ENCODE measurements at places on chromosomes 5 and 9.

DNA sequence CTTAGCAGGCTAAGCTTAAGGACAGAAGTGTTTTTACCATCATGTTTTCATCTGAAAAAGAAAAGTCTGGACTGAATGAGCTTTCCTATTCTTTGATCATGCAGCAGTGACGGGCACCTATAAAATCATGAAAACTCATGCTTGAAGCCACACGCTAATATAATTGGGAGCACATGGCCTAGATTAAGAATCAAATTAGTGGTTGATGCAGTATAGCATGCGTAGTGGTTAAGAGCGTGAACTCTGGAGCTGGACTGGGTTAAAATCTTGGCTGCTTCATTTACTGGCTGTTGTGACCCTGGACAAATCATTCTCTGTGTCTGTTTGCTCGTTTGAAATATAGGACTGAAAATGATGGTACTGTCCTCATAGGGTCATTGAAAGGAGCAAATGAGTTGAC lies 49.9 kb upstream of the IL13 start:
- DNase-seq = no peak

DNA sequence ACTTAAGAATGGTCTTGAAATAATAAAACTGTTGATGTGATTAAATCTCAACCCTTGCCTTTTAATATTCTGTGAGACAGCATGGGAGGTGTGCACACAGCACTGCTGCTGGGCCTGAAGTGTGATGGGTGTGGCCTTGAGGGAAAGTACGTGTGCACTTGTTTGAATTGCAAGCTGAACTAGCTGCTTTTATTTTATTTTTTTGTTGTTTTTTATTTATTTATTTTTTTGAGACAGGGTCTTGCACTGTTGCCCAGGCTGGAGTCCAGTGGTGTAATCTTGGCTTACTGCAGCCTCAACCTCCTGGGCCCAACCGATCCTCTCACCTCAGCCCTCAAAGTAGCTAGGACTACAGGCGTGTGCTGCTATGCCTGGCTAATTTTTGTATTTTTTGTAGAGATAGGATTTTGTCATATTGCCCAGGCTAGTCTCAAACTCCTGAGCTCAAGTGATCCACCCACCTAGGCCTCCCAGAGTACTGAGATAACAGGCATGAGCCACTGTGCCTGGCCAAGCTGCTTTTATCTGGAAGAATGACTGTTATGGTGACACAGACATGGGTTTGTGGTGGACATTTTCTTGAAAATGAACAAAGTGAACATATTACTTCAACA lies 58.9 kb downstream of the GPR107 start:
- no peak for DNase-seq

DNA sequence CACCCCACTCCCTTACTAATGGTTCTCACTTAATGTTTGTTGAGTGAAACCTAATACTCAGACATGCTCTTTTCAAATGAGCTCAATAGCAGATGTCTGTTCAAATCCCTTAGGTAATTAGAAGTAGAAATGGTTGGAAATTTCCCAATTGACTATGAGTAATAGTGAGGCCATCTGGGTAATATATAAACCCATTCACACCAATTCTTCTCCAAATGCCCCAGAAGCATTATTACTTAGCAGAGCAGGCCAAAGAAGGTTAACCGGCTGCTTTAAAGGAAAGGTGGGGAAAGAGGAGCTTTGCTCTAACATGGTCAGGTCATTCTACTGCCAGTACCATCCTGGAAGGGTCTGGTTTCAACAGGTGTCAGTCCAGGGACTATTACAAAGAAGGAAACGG lies 119.5 kb upstream of the MTAP start:
- no peak for DNase-seq

- DNase-seq = no peak
These were observed 342.0 kb downstream of the MLLT3 start for GRCh38 chr9:20280330-20280729.

DNA sequence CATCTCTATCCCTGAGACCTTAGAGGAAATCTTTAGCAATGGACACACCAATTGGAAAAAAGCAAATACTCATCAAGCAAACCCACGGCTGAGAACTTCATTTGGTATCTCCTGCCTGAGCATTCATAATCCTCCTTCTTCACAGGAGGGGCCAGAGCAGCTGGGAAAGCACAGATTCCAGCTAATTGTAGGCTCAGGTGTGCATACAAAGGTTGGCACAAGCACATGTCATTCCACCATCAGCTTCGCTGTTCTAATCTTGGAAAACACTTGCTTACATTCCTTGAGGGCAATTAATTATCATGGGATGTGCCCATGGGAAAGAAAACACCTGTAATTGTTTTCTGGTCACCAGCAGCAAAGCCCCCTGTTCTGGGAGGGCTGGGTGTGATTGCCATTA lies 376.6 kb downstream of the SPOCK1 start:
- DNase-seq = no peak

DNA sequence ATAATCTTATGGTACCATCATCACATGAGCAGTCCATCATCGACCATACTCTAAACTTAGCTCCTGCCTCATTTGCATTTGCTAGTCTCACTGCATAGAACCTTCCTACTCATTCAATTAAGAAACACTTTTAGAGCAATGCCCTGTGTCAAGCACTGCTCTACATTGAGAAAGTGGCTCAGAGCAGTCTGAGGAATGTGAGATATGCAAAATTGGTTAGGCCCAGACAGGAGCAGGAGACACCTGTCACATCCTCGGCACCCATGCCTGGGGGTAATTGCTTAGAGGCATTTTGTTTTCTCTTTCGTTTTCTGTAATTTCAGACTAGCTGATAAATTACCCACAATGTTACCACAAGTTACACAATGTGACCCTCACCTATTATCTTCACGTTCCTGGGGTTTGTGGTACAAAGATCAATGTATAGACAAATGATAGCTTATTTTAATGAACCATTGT lies 4.9 kb upstream of the RARS1 start:
- no peak for DNase-seq

GRCh38 chr5:74075501-74076484 lies 449.8 kb downstream of the ARHGEF28 start:
- no peak for DNase-seq

DNA sequence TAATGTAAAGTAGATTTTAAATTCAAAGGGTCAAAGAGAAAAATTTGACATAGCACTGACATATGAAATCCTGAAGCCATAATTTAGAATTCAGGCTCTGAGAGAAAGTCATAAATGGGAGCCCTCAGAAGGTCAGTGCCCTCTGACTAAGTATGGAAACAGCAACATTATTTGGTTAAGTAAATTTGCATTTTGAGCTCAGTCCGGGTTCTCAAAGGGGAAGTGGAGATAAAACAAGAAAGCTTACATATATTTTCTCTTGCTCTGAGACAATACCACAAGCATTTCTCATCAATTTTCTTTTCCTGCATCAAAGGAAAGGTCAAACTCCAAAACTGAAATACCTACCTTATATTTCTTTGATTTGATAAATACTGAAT lies 348.0 kb downstream of the SEMA5A start:
- DNase-seq = no peak

- no peak for DNase-seq
These were observed 819 bp downstream of the ADRA1B start for GRCh38 chr5:159916841-159917761.

DNA sequence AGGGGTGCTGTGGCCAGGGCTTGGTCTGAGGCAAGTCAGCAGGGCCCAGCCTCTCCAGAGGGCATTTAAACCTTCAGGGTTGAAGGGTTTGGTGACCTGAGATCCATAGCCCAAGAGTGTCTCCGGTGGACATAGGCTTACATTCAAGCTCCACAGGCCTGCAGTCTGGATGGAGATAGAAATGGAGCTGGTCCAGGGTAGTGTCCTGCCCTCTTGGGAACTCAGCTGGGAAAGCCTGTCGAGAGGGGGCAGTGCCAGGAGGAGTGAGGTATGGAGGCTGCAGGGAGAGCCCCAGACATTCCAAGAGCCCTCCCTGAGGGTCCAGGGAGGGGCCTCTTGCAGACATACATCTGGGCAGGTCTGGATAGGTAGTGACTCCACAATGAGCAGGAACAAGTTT lies 177.0 kb upstream of the MVB12B start:
- no peak for DNase-seq

GRCh38 chr9:126699401-126699881 lies 85.7 kb downstream of the LMX1B start:
- no peak for DNase-seq

DNA sequence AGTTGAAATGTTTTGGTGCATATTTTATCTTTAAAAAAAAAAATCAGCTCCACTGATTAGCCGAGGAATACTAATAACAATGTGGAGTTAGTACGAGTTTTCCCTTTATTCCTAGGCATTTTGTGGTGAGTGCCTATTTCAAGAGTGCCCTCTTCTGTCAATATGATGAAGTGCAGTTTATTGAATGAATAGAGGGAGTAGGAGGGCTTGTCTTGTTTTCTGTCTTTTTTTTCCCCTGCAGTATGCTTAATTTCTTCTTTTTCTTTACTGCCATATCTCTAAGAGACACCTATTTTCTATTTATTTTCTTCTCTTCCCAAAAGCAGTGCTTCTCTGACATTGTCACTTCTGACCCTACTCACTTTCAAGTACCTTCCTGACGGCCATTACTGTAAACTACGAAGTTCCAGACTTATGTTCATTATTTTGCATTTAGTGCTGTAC lies 169.6 kb upstream of the PITX1 start:
- no peak for DNase-seq

GRCh38 chr9:135506327-135507103 lies 6.0 kb downstream of the MRPS2 start:
- no peak for DNase-seq

GRCh38 chr5:144691936-144692335 lies 521.3 kb downstream of the KCTD16 start:
- DNase-seq = no peak

- no peak for DNase-seq
These were observed 20.2 kb downstream of the TLN1 start for GRCh38 chr9:35711501-35712428.

DNA sequence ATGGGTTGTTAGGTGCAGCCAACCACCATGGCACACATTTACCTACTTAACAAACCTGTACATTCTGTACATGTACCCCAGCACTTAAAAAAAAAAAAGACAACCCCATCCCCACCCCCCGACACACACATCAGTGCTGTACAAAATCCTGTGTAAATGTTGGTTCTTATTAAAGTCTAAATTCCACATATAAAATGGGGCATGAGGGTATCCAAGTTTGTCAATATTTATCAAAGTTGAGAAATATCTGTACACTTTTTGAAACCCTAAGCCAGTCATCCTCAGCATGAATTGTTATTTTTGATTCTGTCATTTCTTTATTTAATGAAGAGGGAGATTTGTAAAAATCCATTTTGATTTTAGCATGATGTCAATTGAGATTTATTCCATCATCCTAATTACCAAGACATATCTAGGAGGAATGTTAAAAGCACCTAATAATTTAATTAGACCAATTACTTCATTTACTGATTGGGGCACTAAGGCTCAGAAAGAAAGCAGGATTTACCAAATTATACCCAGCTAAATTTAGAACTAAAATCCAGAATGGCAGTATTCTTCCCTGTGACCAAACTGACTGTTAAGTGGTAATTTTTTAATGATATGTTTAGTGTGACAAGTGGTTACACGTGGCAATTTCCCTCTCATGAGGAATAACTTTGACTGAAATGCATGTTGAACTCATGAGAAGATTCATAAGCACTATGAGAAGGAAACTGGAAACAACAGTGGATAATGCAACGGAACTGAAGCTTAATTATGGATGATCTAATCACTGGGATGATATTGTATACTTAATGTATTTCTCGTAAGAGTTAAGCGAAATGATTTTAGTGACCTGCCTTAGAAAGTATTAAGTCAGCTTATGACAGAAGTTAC lies 195.9 kb downstream of the SGCD start:
- no peak for DNase-seq

- DNase-seq = no peak
These were observed 65.9 kb upstream of the EFNA5 start for GRCh38 chr5:107736638-107737037.

DNA sequence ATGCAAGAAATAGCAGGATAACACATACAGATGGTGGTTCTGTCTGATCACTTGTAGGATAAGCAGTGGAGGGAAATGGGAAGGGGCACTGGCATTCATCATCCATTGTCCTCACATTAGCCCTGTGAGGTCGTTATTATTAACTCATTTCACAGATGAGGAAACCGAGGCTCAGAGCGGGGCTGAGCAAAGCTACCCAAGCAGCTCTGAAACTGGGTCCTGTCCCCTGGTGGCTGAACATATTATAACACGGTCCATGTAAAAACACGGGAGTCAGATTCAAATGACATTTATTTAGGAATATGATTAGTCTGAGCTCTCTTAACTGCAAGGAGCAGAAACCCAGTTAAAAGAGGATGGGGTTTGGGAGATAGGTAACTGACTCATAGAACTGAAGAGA lies 43.1 kb downstream of the HRH2 start:
- no peak for DNase-seq

- no peak for DNase-seq
These were observed 44.8 kb upstream of the CNTLN start for GRCh38 chr9:17090041-17090440.

GRCh38 chr5:6736106-6736505 lies 22.9 kb downstream of the TENT4A start:
- DNase-seq = no peak

DNA sequence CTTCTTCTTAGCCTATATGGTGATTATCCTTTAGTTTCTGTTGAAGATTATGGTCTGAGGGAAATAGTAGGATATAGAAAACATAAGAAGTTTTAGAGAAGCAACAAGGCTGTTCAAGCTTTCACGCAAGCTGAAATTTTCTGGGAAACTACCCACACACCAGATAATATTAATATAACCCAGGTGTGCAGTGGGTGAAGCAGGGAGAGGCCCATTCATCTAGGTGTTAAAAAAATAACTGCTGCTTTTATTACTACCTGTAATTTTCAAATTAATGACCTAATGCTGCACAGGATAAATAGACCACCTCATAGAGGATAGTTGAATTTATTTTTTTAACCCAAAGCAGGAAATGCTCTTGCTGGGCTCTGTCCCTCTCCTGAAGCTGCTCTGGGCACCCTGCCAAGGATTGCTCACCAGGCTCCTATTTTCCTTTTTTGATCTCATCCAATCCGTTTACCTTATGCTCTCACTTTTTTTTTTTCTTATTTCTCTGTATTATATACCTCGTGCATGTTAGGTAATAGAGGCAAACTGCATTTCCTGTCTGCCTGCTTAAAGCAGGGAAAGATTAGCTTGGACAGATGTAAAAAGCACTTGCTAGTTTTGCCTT lies 124.3 kb upstream of the SLC12A2 start:
- DNase-seq = no peak

DNA sequence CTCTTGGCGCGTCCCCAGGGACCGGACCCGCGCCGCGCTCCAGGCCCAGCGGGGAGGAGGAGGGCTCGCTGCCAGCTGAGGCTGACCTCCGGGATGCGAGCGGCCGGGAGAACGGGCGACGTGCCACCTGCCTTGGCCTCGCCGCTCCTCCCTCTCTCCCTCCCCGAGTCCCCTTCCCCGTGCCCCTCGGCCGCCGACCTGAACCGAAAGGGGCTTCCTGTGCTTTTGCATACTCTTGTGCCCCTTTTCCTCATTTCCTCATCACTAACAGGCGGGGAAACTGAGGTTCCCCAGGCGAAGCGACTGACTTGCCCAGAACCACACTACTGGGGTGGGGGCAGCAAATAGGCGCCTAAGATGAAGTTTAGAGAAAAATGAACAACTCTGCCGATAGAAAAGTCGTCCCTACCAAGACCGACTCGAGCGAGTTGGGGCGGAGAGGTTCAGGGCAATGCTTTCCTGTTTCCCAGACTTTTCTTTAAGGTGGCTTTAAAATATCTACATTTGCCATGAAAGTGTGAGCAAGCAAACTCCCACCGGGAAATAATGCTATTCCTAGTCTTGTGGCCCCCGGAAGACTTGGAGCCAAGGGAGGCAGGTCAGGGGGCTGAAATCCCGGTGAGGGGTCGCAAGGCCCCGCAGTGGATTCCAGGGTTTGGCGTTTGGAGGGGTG lies 580 bp upstream of the DUSP1 start:
- no peak for DNase-seq

Data from activated CD8-positive, alpha-beta memory T cell treated with anti-CD3 and anti-CD28 coated beads for 1 hour (primary cell).